Right hindlimb (tissue), 1 donor: ENCODE measurements at places on chromosomes 16 and 17.

- peak; percentile 67 for DNase-seq
Observed at GRCh38 chr16:87464691-87465300, 28.0 kb downstream of the ZCCHC14 start.

GRCh38 chr17:9324864-9325263 lies 250.8 kb downstream of the STX8 start:
- DNase-seq, result no peak

DNA sequence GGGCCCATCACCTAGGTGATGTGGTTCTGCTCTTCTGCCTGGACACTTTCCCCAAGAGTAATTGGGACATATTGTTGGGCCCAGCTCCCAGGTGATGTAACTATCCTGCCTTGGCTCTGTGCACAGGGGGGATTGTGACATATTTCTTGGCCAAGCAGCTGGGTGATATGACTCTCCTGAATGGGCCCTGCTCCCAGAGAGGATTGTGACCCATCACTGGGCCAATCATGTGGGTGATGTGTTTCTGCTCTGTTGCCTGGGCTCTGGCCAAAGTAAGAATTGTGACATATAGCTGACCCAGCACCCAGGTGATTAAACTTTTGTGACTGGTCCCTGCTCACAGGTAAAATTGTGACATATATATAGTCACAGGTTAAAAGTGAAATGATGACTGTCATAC lies 1904.9 kb downstream of the TP53TG3F start:
- DNase-seq, result no peak

GRCh38 chr16:85793662-85794298 lies 5.6 kb downstream of the EMC8 start:
- DNase-seq, result no peak

GRCh38 chr17:75250009-75250471 lies 11.4 kb downstream of the GGA3 start:
- no peak for DNase-seq

DNA sequence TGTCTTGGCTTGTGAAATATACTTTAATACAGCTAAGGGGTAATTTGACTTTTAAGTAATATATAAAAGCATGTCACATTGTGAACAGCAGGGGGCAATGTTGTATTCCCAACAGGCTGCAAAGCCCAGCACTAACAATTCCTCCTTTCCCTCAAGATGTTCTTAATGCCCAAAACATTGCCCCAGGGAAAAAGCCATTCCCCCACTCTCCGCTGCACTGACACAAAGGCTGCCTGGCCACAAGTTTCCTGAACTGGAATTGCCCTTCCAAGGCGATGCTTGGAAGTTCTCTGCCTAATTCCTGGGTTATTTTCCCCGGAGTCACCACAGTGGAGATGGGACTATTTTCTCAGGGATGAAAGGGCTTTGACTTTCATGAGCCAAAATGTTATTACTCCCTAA lies 27.2 kb downstream of the CLEC16A start:
- peak; percentile 69 for DNase-seq

GRCh38 chr17:50425682-50426471 lies at the start of gene ACSF2:
Gene ACSF2, plus strand, starts transcription at chr17:50426218. Its CDS starts 44 bp downstream, at chr17:50426262.
- DNase-seq, result peak; percentile 81

- DNase-seq, result no peak
Observed at GRCh38 chr17:73555199-73555960, 88.9 kb downstream of the SDK2 start.

- DNase-seq, result no peak
Observed at GRCh38 chr16:86984991-86985647, 332.1 kb downstream of the C16orf95 start.

- DNase-seq, result no peak
Observed at GRCh38 chr16:88430185-88430523, 22.9 kb upstream of the ZFPM1 start.

GRCh38 chr17:39193346-39193745 lies 4.1 kb downstream of the CACNB1 start:
- no peak for DNase-seq

- DNase-seq, result no peak
Observed at GRCh38 chr17:67198131-67198530, 46.9 kb downstream of the HELZ start.

DNA sequence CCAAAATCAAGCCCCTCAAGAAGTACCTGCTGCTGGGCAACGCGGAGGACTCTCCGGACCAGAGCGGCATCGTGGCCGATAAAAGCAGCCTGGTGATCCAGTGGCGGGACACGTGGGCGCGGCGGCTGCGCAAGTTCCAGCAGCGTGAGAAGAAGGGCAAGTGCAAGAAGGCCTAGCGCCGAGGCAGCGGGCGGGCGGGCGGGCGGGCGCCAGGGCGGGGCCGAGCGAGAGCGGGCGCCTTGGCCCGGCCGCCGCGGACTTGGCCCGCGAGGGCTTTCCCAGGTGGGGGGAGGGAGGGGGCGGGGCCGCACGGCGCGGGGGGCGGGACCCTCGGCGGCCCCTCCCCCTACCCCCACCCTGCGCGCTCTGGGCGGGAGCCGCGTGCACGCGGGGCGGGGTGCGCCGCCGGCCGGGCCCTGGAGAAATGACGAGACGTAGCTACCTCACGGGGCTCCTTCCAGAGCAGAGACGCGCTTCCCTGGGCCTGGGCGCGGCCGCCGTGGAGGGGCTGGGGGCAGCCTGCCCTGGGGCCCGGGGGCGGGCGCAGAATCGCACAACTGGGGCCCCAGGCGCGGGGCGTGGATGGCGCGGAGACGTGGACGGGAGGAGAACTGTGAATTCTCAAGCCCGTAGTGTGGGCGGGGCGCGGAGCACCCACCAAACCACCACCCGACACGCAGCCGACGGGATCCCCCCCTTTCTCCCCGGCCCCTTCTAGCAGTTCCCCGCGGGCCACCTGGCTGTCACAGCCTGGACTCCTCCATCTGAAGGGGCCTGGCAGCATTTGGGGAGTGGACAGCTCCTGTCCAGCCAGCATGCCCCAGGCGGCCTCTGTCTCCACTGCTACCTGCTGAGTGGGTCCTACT lies 218.7 kb downstream of the NTN1 start:
- DNase-seq, result peak; percentile 84

DNA sequence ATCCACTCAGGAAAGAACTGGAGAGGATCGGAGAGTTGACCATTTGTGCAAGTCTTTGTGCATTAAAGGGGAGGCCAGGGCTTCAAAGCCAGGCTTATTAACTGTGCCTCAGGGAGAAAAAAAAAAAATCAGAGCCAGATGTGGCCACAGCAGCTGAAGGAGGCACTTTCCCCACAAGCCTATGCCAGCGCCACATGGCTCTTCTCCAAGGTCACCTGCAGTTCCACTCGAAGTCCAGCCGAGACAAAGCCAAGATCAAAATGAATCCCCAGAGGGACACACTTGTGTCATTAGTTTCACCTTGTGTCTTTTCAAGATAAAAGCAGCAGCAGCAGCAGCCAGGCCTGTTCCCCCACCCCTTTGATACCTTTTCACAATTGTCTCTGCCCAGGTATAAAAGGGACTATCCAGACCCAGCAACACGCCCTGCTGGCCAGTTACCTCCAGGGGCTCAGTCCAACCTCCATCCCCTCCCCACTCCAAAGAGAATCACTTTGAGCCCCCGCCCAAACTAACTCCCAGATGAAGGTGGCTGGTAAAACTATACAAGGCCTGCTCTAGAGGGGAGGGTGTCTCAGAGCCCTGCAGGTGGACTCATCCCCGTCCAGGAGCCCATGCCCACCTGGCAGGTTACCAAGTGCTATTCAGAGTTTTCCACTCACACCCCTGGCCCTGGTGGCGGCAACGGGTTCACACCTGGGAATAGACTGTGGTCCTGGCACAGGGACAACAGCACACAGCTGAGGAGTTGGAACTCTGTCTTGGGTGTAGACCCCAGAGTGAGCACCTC lies 29.2 kb downstream of the AXIN2 start:
- DNase-seq, result no peak

GRCh38 chr17:43667506-43667905 lies 5.8 kb upstream of the MEOX1 start:
- DNase-seq, result no peak

GRCh38 chr17:74389937-74390679 lies 22.8 kb downstream of the GPR142 start:
- DNase-seq, result no peak

DNA sequence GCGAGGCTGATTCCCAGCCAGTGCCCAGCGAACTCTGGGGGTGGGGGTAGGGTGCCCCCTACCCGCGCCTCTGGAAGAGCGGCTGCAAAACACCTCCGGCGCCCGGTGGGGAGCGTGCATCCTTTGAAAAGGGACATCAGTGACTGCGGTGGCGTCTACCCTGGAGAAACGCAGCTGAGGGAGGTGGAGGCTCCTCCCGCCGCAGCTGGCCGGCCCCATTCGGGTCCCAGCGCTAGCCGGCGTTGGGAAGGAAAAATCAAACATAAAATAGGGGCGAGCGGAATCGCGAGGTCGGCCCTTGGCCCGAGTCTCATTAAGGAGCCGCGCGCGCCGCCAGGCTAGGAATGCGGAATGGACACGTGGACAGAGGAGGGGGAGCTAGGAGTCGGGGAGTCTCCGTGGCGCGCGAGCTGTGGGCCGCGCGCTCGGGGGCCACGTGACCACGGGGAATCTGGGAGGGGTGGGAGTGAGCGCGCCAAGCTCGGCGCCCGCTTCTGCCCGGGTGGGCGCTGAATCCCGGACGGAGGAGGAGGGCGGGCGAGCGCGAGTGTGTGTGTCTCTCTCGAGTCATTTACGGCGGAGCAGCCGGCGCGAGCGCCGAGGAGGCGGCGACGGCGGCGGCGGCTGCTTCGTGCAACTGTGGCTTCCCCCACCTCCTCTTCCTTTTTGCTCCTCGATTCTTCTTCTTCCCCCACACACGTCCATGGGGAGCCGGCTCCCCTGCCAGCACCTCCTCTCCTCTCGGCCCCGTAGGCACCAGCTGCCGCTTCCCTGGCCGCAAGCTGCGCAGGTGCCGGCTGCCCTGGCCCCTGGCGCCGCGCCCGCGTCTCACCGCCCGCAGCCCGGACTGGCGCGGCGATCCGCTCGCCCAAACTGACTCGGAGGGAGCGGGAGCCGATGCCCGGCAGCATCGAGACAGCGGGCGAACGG lies at the start of gene TMEM132E:
TSS of gene TMEM132E (plus strand) at position 566 of the 930 bp plus-strand sequence. CDS start 1,495 bp downstream, outside the sequence.
- peak; percentile 67 for DNase-seq

DNA sequence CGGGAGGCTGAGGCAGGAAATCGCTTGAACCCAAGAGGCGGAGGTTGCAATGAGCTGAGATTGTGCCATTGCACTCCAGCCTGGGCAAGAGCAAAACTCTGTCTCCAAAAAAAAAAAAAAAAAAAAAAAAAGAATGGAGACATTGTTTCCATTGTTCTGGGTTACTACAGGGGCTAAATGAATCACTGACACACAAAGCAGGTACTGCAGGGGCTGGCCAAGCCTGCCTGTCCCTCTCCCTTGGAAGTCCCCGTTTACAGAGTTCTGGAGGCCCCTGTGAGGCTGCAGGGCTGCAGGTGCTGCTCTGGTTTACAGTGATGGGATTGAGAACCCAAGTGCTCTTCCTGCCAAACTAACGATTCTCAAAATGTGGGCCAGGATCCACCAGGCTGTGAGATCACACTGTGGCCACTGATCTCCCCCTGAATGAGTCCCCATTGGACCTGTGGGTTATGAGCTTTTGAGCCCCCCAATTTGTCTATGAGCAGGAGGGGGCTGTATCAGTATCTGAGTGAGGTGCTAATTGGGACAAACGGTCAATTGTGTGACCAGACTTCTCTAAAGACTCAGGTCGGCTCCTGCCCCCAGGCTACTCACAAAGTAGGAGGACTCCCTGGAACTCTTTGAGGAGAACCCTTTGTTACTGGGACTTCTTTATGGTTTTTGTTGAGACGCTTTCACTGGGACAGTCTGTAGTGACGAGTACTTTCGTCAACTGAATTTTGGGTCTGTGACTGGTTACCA lies 39.0 kb downstream of the DNAH17 start:
- DNase-seq, result no peak

DNA sequence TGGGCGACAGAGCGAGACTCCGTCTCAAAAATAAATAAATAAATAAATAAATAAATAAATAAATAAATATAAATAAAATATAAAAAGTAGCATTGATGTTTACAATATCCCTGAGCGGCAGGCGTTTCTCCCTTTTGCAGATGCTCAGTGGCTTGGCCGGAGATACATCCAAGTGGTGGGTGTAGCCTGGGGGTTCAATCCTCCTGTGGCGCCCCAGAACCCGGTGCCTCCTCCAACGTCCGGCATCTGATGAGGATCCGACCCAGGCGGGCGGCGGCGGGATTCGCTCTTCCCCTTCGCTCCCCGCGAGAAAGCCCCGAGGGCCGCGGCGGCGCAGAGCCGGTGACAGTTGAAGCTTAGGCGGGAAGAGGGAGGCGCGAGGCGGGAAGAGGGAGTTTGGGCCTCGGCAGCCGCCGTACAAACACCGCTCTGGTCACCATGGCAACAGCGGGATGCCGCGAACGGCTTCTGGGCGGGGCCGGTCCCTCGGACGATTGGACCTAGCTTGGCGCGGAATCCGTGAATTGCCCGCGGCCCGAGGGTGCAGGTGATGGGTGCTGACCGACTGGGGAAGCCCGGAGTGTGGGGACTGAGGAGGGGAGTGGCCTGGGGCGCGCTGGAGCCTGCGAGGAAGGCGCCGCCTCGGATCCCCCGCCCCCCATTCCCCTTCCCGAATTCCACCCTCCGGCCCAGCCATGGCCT lies 12.7 kb upstream of the ALDOA start:
- peak; percentile 94 for DNase-seq

GRCh38 chr16:47732122-47732521 lies 271.0 kb downstream of the PHKB start:
- no peak for DNase-seq

DNA sequence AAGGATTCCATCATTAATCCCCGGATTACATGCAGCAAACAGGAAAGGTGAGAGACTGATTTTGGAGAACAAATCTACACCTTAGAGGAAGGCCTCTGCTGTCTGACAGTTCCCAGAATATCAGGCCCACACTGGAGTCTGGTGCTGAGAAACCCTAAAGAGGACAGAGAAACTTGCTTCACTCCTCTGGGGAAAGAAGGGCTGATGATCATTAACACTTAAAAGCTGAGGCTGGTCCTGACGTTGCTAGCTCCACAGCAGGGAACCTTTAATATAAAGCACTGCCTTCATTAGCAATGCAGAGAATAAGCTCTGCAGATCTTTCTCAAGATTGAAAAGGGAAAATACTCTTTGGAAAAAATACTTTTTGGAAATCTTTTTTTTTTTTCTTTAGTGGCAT lies 1472.4 kb upstream of the GOT2 start:
- DNase-seq, result no peak

- DNase-seq, result no peak
Observed at GRCh38 chr17:47776330-47777197, 43.5 kb downstream of the TBX21 start.

- no peak for DNase-seq
Observed at GRCh38 chr16:66382171-66382965, 15.9 kb downstream of the CDH5 start.

DNA sequence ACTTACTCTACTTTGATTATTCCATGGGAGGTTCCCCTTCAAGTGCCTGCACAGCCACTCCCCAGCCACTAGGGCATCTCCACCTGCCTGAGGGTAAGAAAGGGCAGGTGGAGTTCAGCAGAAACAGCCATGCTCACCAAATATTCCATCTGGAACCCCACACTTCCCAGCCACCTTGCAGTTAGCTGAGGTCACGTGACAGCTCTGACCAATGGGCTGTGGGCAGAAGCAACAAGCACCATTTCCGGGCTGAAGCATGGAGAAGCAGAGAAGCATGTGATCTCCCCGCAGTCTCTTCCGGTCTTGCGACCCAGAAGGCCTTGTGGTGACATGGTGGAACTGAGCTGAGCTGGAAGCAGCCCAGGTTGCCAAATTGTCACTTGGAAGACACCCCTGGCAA lies 108.6 kb downstream of the CCT6B start:
- DNase-seq, result no peak

GRCh38 chr17:78901806-78902205 lies 1.2 kb downstream of the CEP295NL start:
- DNase-seq, result no peak

- no peak for DNase-seq
Observed at GRCh38 chr17:2796164-2797125, at the start of gene RAP1GAP2. Gene RAP1GAP2, plus strand, starts transcription at chr17:2796438. Its CDS starts 90 bp downstream, at chr17:2796528.
